ENCODE measurements at places on chromosomes 6 and 20.
A peak's percentile ranks its signal among the peaks of the same experiment; 100 is the strongest.

DNA sequence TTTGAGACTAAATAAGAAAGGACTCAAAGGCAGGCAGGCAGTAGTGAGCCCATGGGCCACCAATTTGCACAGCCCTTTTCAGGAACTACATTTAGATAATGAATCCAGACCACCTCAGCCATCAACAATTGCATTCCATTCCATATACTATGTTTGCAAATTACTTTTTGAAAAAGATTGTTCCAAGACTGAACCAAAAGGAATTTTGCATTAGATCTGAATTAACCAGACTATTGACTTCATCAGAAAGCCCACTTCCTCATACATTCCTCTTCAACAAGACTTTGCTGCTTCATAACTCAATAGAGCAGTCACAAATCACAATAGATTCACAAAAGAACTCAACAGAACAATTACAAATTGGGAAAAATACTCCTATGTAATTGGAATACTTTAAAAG, 229.1 kb downstream of the SIM1 start:
- no peak for DNase-seq

DNA sequence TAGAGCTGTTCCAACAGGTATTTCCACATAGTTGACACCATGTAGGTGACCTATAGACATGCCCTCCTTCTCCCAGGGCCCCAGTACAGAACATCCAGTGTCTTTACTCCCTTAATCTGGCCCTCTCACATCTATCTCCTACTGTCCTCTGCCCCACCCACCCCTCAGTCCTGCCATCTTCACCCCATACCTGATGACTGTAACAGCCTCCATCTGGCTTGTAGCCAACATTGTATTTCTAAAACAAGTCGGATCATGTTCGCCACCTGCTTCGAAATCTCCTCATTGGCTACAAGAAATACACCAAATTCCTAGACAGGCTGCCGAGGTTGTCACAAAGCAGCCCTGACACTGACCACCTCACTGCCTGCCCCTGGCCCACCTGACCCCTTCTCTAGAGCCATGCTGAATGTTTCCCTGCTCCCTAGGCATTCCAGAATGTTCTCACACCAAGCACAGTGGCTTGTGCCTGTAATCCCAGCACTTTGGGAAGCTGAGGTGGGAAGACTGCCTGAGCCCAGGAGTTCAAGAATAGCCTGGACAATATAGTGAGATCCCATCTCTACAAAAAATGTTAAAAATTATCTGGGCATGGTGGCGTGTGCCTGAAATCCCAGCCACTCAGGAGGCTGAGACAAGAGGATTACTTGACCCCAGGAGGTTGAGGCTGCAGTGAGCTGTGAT, 6.0 kb downstream of the ZC3H12D start:
- no peak for DNase-seq

DNA sequence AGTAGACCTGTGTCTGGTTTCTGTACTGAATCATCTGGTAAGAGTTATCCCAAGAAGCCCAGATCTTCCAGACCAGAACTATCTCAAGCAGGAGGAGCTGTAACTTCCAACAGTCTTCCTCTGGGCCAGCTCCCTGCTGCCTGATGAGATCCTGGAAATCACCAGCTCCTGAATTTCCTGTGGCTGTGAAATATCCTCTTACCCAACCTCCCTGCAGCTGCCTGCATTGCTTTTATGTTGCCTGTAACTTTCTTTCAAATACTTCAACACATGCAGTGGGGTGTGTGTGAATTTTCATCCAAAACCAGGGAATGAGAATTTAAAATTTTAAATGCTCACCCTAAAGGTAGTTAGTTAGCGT, 160.5 kb upstream of the LAMP5 start:
- DNase-seq, result no peak

GRCh38 chr6:61935242-61935846, 350.7 kb downstream of the KHDRBS2 start:
- DNase-seq, result no peak

DNA sequence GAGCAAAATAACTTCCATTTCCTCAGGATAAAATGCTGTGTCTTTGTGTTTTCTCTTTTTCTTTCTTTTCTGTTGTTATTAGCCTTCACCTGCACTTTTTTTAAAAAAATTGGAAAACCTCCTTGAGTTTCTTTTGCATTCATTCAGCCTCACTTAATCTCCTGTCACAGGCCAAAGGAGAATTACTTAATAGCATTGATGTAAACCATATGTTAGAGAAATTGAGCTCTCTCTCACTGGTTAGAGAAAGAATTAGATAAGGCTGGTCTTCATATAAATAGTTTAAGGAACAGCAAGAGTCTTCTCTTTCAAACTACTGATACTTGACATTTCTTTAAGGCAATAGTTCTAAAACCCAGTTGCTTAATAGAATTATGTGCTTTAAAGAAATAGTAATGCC, 564.2 kb downstream of the TFAP2B start:
- DNase-seq, result peak; percentile 6

GRCh38 chr6:147508866-147509608, 547 bp downstream of the SAMD5 start:
- no peak for DNase-seq

- no peak for DNase-seq
These were observed 229.3 kb downstream of the GRM1 start for GRCh38 chr6:146258206-146258605.

DNA sequence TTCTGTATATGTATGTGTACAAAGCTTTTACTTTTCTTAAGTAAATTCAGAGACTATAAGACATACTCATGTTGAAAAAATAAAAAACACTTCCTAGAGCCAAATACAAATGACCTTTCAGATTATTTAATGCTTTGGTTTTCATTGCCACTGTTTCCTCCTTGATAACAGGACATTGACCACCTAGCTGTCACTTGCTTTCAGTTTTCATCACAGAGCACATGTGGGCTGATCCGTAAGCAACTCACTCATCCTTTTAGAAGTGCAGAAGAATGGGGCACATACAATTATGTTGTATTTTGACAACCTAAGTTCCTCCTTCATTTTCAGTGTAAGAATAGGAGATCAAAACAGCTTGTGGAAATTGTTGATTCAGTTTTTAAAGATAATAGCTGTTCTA, 6.2 kb downstream of the ZBTB2 start:
- no peak for DNase-seq

- DNase-seq, result no peak
These were observed 5.0 kb upstream of the PDRG1 start for GRCh38 chr20:31956556-31957526.

- DNase-seq, result no peak
These were observed 91.8 kb upstream of the TNFAIP3 start for GRCh38 chr6:137775227-137775626.

GRCh38 chr6:125095580-125096301, 57.8 kb upstream of the TPD52L1 start:
- DNase-seq, result peak; percentile 43

DNA sequence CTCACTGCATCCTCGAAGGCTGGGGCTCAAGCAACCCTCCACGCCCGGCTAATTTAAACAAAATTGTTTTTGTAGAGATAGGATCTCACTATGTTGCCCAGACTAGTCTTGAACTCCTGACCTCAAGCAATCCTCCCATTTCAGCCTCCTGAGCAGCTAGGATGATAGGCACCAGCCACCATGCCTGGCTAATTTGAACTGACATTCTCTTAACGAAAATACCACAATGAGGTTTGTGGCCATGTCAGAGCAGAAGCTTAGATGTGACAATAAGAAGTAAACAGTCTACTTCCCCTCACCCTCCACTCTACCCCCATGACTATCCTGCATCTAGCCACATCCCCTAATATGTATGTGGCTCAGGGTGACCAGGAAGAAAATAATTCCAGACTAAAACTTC, 74.8 kb upstream of the PLCB4 start:
- DNase-seq, result no peak
